Neural progenitor cell (in vitro differentiated cells): ENCODE measurements at places on chromosomes 6 and 20. TPM values are rescaled to one million over a fixed set of nuclear protein-coding genes. Genes with fewer than 3 reads are reported as not detected.

- DNase-seq = no peak
- H3K4me3 ChIP-seq = no peak overlapping the region
- no peaks in the 10 kb centered on the region for H3K27me3 ChIP-seq
- H3K36me3 ChIP-seq = no peaks in the 10 kb centered on the region
Measured at GRCh38 chr6:118307581-118307980, 240.5 kb upstream of the PLN start.

Gene ADGRG6
- total RNA-seq = 0.39 and 0.93 TPM in 2 replicates

Gene EYA4
- 2.3 and 2.4 TPM in 2 replicates for total RNA-seq

Gene UBR2
- 24.4 and 34.7 TPM in 2 replicates for total RNA-seq
